ENCODE measurements at places on chromosomes 11 and 22. TPM values are rescaled to one million over a fixed set of nuclear protein-coding genes. Genes with fewer than 3 reads are reported as not detected.

GRCh38 chr22:17569971-17570511 is 6.7 kb downstream of the SLC25A18 start:
- DNase-seq, result peak; percentile 38

GRCh38 chr11:78914503-78914902 is 339.8 kb upstream of the NARS2 start:
- no peak for DNase-seq

DNA sequence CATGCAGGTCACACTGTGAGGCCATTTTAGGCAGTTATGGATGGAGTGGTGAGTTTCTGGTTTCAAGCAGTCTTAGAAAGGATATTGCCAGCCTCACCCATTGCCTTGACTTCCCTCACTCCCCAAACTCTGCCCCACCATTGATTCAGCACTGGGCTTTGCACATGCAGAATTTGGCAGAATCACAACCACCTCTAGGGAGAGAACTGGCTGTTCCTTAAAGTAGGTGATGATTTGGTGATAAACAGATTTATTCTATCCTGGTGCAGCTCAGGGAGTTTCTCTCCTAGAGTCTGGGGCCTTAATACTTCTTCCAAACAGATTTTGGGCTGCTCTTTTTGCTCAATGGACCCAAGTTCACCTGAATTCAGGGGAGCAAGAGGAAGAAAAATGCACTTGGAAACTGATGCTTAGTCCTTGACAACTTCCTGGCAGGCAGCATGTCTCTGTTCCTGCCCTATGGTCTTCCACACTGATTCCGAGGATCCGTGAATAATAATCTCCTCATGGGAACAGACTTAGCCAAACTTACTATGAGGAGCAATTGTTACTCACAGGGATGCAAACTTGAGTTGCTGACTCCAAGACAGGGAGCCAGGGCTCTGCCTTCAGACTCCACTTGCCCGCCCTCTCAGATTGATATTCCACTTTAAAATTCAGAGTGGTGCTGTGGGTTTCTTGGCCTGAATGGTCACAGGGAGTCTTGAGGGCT is 129.7 kb upstream of the PARVA start:
- DNase-seq, result no peak

GRCh38 chr11:95150956-95151684 is 61.5 kb downstream of the ENDOD1 start:
- DNase-seq, result peak; percentile 89

- DNase-seq, result peak; percentile 26
Observed at GRCh38 chr11:91265946-91266345, 958.7 kb upstream of the FAT3 start.

- DNase-seq, result no peak
Observed at GRCh38 chr11:61114913-61115312, 12.6 kb downstream of the CD5 start.

- no peak for DNase-seq
Observed at GRCh38 chr11:123321636-123322035, 108.4 kb upstream of the GRAMD1B start.

DNA sequence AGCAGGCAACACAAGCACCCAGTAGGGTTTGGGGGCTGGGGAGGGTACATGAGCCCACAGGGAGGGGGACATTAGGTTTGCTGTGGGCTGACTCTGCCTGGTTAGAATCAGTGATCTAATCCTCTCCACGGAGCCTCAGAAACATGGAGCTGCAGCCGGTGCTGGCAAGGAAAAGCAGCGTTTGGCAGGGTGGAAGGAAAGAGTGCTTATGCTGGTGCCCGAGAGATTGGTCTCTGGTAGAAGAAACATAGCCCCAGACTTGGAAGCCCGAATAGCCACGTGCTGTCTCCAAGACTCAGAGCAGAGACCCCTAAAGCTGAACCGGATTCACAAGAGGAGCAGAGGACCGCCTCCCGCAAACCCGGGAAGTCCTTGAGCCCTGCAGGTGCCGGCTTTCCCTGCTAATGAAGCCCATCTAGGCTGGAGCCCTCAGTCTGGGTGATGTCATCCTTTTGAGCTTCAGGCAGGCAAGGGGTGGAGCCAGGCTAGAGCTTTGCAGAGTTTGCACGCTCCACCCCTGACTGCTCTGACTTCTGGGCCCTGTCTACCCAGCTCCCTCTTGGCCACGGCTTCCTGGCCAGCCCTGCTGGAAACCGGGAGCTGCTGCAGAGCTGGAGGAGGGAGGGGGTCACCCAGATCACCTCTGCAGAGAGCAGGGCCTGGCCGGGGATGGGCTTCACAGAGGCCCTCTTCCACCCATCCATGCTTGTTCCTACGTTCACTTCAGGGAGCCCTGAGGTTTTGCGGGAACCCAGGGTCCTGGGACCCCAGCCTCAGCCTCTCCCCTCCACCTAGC is 35.0 kb upstream of the JAM3 start:
- DNase-seq, result peak; percentile 84

- no peak for DNase-seq
Observed at GRCh38 chr22:27381552-27381951, 420.0 kb downstream of the MN1 start.

- DNase-seq, result no peak
Observed at GRCh38 chr11:46381048-46381818, at the start of gene MDK. MDK (plus strand) TSS chr11:46381669; CDS start chr11:46382058, 389 bp downstream.

DNA sequence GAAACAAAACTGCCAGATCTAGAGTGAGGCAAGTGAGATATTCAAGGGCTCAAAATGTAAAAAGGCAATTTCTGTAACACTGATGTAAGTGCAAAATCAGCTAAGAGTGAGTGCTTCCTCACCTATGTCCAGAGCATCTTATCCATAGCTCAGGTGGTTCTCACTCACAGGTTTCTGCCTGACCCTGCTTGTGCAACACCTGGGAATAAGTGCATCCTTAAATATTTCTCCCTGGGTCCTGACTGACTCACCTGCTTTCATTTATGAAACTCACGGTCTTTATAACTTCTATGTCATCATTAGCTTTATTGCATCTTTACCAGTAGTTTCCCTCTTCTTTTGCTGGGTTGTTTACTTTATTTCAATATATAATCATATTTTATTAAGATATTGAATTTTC is 260.6 kb downstream of the CNTN5 start:
- DNase-seq, result no peak

GRCh38 chr11:116519499-116519898 is 253.3 kb downstream of the BUD13 start:
- DNase-seq, result no peak

GRCh38 chr11:6321961-6322362 is 1.7 kb upstream of the CAVIN3 start:
- peak; percentile 45 for DNase-seq

GRCh38 chr22:37121887-37122591 is 12.5 kb upstream of the TMPRSS6 start:
- peak; percentile 9 for DNase-seq

GRCh38 chr11:71338801-71339395 is 86.5 kb upstream of the SHANK2 start:
- DNase-seq, result peak; percentile 72

DNA sequence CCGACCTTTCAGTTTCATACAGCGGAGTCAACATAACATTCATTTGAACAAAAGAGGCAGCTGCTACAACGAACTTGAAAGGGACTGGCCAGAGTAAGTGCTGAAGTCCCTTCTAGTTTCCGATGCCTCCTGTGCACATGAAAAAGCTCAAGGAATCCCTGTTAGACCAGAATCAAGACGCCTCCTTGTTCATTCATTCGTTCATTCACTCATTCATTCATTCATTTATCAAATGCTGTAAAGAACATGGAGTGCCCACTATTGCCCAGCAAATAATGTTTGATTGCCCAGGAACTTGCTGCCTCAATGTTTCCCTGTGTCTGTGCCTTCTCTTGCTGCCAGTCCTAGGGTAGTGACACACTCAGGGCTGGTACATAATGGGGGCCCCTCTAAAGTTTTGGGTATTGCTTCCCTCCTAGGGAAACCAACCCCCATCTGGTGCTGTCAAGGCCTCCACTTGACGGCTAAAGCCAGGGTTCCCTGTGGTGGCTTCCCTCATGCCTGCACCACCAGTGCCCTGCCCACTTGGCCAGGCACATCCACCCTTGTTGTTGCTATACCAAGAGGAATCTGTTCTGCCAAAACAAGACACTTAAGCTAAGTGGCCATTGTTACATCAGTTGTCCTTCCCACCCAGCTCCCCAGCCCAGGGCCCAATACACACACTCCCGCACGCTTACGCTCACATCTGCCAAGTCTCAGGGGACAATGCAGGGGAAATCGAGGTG is 3.8 kb downstream of the TMPRSS13 start:
- no peak for DNase-seq

GRCh38 chr11:17876827-17877226 is 136.0 kb downstream of the SERGEF start:
- no peak for DNase-seq

DNA sequence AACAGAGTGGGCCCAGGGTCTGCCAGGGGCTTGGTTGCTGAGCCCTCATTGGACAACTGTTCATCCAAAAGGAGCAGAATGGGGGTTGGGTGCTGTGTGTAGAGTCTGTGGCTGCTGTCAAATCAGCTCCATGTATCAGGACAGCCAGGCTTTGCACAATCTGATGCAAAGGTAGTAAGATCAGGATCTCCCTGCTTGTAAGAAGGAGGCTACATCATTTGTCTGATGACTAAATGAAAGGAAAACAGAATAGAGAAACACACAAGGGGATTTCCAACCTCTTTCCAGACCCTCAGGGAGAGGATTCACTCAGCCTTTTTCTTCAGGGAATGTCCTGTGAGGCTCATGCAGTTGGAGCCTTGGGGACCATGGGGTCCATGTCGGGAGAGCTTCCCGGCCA is 7.2 kb downstream of the MICAL2 start:
- no peak for DNase-seq

DNA sequence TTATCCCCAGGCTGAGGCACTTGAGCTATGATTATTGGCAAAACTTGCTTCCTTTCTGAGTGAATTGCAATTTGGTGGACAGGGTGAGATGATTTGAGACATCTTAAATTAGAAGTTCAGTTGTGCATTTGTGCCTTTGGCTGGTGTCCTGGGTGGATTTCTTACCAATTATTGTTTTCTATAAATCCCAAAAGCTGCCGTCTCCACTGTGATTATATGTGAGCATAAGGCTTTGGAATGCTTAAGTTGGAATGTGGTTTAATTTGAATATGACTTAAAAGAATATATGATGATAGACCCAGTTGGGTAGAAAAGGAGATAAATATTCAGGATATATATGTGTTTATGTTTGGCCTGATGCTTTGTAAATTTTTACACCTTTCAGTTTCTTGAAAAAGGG is 70.0 kb downstream of the EXT2 start:
- DNase-seq, result no peak

DNA sequence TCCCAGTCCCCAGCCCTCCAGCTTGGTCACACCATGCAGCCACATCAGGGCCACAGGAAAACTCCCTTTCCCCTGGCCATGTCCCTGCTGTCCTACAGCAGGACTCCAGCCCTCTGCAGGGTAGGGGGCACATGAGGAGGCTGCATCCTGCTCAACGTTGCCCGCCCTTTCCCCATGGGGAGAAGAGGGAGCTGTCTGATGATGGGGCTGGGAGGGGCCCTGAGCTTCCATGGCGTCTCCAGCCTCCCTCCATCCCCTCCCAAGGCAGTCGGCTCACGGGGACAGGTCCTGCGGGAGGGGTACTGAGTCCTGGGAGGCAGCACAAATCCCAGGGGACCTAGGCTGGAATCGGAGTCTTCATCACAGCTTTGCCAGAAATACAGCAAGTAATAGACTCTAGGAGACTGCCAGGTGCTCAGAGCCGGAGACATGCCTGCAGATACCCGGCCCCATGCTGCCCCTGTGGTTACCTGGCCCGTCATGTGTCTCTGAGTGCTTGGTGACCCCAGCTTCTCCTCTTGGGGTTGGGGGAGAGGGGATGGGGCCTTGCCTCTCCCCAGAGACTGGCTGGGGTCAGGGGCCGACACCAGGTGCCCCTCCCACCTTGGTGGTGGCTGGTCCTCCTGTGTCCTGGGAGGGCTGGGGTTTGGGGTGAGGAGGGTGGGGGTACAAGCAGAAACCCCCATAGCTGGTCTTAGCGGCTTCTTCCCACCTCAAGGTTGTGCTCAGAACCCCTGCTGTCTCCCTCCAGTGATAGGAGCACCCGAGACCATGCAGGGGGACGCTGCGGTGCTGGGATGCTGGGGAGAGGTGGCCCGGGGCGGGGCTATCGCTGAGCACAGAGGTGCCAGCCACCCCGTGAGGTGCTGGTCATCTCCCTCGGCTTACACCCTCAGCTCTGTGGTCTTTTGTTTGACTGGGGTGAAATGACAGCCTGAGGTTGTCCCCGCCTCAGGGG is 2.3 kb downstream of the MRGPRE start:
- DNase-seq, result no peak

DNA sequence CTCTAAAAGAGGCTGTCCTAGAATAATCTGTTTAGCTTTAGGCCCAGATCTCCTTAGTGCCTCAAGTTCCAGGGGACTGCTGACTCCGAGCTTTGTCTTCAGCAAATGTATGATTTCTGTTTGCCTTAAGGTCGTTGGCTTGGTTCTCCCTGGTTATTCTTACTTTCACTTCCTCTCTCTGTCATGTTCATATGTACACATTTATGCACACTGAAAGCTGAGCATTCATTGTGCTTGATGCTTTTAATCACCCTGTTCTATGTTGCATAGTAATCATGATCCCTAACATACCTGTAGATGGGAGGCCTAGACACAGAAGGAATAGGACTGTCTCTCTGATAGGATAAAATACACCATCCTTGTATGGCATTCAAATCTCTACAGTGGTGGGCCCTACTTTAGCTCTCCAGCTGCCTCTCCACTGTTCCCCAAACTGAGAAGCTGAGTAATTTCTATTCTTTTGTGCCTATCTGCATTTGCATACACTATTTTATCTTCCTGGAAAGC is 7.2 kb downstream of the PPFIBP2 start:
- no peak for DNase-seq

GTSE1 gene
- 10.4 TPM for total RNA-seq

MUC2 gene
- not detected for total RNA-seq

CELSR1 gene
- total RNA-seq, result 1.7 TPM

YPEL4 gene
- 0.43 TPM for total RNA-seq

MAP6 gene
- 3.0 TPM for total RNA-seq

OR52E8 gene
- not detected for total RNA-seq

ZNF408 gene
- 12.1 TPM for total RNA-seq

ANO3 gene
- under 0.01 TPM for total RNA-seq

OR10D3 gene
- total RNA-seq, result not detected

SLC22A8 gene
- total RNA-seq, result not detected

CYB5R3 gene
- total RNA-seq, result 67.0 TPM

MRGPRX4 gene
- total RNA-seq, result not detected

CEP57 gene
- 48.4 TPM for total RNA-seq

PIH1D2 gene
- total RNA-seq, result 2.6 TPM

CDC45 gene
- 10.4 TPM for total RNA-seq

PGR gene
- 4.5 TPM for total RNA-seq

RGL4 gene
- total RNA-seq, result not detected
